AG04450 (cell line): ENCODE measurements at places on chromosomes 2 and 18. TPM values are rescaled to one million over a fixed set of nuclear protein-coding genes. Genes with fewer than 3 reads are reported as not detected.

GRCh38 chr18:46261799-46262198, 157.6 kb downstream of the HAUS1 start:
- DNase-seq = no peak

- DNase-seq = no peak
Observed at GRCh38 chr2:194002699-194003368, 1654.2 kb upstream of the SLC39A10 start.

The TRAF3IP1 gene
- 5.9 and 7.3 TPM in 2 replicates for polyA plus RNA-seq

The ALPI gene
- polyA plus RNA-seq = not detected in 2 replicates

DNA sequence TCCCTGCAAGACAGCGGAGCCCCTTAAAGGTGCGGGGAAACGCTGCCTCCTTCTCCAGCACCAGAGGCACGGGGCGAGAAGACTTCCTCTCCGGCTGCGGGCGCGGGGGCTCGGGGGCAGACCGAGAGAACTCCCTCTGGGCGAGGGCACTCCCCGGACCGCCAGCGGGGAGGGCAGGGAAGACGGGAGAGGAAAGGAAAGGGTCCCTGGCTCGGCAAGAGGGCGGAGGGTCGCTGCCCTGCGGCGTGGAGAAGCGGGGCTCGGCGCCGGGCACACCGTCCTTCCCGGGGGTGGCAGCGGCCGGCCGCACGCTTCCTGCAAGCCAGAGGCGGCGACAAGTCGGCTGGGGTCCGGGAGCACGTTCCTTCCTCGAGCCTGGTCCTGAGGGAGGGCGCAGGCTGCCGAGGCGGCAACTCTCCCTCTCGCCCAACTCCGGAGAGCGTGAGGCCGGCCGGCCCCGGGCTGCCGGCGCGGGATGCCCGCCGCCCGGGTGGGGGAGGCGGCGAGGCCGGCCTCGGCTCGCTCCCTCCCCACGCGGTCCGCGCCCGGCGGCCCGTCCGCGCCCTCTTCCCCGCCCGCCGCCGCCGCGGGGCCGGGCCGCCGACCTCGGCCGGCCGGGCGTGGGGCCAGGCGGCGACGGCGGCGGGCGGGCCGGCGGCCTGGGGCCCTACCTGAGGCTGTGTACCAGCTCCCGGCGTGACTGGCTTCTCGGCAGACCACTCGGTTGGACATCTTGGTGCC, 1.1 kb downstream of the MEMO1 start:
- no peak for DNase-seq

The ABHD1 gene
- polyA plus RNA-seq = 0.10 TPM in 1 of 2 replicates, not detected in the other

DNA sequence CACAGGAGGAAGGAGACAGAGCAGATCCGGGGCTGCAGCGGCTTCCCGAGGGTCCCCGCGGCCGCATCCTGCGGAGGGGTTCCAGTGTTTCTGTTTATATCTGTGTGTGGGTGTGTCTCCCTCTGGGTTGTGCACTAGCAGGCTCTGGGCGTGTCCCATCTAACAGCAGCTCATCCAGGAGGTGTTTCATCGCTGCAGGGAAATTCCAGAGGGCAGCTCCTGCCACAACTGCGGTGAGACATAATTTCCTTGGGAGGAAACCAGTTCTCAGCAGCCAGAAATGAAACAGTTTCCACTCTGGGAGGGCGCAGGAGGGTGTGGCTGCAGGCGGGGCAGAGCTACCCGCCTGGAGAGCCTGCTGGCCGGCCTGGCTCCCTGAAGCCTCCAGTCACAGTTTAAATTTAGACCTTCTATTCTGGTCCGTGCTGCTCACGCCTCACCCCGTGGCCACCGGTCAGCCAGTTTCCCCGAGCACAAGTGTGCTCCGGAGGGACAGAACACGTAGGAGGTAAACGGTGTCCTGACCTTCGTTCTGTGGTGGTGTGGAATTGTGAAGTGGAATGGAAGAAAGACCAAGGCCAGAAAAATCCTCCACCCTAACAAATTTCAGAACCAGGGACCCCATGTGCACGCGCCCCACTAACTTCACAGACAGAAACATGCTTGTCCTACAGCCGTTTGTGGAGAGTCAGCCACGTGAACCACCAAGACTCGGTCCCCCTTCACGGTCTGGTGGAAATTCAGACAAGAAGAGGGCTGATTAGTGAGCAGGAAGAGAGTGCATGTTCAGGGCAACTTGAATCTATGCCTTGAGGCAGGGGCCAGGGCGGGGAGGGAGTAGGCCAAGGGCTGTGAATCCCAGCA, 50.2 kb downstream of the TEX44 start:
- DNase-seq = peak; percentile 63

GRCh38 chr2:128425731-128426620, 107.3 kb upstream of the HS6ST1 start:
- no peak for DNase-seq

The SCN9A gene
- 39.9 and 56.8 TPM in 2 replicates for polyA plus RNA-seq

- DNase-seq = no peak
Observed at GRCh38 chr2:118845522-118846441, 1.7 kb downstream of the EN1 start.

DNA sequence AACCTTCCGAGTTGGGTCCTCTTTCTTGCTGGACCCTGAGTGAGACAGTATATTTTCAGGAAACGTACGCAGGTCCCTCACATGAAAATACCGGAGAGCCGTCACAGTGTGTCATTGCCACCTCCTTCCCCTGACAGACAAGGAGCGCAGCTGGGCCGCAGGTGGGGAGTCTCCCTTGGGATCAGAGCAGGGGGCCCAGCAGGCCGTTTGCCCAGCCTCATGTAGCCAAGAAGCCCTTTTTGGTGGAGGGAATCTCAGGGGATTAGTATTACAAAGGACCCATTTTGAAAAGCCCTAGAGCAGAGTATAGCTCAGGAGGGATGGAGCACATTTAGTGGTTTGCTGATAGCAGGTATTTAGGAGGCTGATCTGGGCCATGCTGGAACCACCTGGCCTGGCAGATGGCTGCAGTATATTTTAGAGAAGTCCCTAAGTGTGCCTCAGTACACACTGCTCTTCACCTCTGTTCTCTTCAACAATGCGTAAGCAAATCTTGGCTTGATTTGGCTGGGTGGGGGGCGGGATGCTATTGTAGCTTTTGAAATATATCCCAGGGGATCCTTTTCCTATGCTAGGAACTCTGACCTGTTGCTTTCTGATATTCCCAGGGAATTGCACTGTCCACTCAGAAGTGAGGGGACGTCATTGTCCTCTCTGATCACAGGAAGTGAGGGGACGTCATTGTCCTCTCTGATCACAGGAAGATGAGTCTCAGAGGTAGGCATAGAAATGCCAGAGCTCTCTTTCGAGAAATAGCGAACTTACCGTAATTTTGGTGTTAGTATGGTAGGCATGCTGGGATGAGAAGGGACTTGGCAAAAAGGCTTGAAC, 171.9 kb downstream of the HRH4 start:
- no peak for DNase-seq

GRCh38 chr2:176500901-176501300, 231.7 kb downstream of the MTX2 start:
- no peak for DNase-seq

- DNase-seq = no peak
Observed at GRCh38 chr18:40673150-40673549, 1281.9 kb upstream of the PIK3C3 start.

DNA sequence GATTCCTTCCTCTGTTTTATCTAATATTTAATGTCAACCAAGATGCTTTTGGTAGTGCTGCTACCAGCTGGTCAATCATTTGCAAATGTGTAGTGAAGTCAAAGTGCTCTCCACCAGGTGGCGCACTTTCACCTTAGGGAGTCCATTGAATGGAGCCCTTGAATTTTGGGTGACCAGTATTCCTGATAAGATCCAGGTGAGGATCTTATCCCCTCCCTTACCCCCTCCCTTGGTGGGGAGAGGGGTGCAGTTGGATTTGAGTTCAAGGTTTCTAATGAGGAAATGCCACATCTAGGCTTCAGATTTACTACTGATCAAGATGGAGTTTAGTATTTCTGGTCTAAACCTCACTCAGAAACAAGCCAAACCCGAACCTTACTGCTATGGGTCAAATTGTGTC, 12.0 kb upstream of the E2F6 start:
- peak; percentile 76 for DNase-seq

DNA sequence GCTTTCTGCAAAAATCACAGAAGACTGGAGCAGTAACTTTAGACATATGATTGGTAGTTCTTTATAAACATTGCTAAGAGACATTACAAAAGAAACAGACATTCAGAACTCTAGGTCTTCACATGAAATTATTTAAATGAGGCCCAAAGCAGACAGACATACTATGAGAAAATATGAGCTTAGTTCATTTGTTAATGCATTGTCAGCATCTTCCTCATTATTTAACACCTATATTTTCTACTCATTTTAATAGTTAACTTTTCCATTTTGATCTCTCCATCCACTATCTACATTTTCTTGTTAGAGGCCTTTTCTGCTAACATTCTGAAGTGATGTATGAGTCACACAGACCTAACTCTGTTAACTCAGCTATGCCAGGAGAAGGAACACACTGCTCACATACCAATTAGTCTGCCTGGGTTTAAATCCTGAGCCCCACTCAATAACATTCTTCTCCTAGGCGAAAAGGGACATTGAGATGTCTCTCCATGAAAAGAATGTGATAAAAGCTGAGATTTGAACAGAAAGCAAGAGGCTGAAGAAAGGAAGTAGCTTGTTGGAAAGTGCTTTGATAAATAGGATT, 400.3 kb upstream of the PKDCC start:
- no peak for DNase-seq

- no peak for DNase-seq
Observed at GRCh38 chr18:78612801-78613200, 366.8 kb upstream of the SALL3 start.

- no peak for DNase-seq
Observed at GRCh38 chr2:181882246-181883020, 9.1 kb upstream of the ITPRID2 start.

DNA sequence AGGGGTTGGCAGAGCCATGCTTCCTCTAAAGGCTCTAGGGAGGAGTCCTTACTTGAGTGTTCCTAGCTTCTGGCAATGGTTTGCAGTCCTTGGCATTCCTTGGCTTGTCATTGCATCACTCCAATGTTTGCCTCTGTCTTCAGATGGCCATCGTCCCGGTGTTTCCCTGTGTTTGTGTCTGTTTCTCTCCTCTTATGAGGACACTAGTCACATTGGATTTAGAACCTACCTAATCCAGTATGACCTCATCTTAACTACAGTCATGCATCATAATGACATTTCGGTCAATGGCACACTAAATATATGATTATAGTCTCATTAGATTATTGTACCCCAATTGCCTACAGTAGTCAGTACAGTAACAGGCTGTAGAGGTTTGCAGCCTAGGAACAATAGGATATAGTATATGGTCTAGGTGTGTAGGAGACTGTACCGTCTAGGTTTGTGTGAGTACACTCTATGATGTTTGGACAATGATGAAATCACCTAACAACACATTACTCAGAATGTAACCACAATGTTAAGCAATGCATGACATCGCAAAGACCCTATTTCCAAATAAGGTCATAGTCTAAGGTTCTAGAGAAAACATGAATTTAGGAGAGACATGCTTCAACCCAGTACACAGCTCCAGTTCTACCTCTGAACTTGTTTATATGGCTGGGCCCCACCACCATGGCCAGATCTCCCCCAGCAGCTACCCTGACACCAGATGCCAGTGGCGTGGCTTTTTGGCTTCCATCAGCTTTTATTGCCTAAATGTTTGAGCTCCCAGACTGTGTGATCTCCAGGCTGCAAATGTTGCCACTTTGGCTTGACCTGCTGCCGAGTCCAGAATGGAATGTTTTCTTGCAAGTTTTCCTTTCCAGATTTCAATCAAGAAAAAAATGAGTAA, 22.1 kb downstream of the SRD5A2 start:
- no peak for DNase-seq

DNA sequence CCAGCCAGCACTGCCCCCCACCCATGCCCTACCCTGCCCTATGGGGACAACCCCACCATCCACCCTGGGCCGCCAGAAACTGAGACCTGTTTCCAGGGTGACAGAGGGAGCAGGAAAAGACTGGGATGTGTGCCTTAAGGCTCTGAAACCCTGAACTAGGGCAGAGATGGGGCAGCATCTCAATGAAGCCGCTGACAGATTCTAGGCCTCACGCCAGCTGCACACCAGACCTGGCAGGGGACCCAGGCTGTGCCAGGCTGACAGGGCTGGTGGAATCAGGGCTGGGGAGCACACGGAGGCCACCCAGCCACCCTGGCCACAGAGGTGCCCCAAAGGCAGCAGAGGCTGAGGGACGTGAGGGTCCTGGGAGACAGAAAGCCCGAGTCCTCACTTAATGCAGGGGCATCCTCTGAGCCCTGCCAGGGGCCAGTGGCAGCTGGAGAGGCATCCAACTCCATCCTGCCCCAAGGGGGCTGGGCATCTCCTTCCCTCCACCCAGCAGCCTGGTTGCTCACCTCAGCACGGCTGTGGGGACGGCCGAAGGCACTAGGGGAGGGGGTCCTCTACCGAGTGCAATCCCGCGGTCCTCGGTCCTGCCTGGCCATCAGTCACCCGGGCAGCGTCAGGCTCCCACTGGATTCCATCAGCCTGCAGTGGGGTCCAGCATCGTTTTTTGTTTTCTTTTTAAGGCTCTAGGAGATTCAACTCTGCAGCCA, 169.2 kb downstream of the ZFP36L2 start:
- no peak for DNase-seq

GRCh38 chr2:24542269-24542872, 51.3 kb downstream of the NCOA1 start:
- no peak for DNase-seq

- DNase-seq = no peak
Observed at GRCh38 chr2:158733430-158733755, 61.7 kb upstream of the DAPL1 start.

DNA sequence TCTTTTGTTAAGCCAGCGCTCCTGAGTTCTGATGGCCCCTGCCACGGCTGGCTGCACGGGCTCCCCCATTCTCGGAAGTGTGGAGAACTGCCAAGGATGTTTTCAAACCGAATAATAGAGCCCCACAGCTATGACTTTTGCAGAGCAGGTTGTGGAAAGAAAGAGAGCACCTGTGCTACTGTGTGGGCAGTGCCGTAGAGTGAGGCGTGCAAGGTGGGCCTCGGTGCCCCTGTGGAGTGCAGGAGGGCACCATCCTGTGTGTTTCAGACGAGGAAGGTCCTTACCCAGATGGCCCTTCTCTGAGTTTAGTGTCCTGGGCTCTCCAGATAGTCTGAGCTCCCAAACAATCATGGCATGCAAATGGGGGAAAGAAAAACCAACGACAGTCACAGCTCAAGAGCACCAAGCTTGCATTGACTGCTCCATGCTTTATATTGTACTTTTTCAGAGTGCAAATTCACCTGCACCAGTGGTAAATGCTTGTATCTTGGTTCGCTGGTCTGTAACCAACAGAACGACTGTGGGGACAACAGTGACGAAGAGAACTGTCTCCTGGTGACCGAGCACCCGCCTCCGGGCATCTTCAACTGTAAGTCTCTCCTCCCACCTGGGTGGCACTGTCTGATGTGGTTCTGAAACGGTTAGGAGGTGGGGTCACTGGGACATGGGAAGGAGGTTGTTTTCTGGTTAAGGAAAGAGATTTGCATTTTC, 219.4 kb downstream of the LDLRAD4 start:
- DNase-seq = no peak

- no peak for DNase-seq
Observed at GRCh38 chr2:152067823-152068222, 31.0 kb downstream of the CACNB4 start.

The WDR54 gene
- polyA plus RNA-seq = 14.5 and 19.5 TPM in 2 replicates

- DNase-seq = no peak
Observed at GRCh38 chr18:78857314-78858150, 122.1 kb upstream of the SALL3 start.
